ENCODE measurements at places on chromosomes 11 and 22.
A peak's percentile ranks its signal among the peaks of the same experiment; 100 is the strongest.

DNA sequence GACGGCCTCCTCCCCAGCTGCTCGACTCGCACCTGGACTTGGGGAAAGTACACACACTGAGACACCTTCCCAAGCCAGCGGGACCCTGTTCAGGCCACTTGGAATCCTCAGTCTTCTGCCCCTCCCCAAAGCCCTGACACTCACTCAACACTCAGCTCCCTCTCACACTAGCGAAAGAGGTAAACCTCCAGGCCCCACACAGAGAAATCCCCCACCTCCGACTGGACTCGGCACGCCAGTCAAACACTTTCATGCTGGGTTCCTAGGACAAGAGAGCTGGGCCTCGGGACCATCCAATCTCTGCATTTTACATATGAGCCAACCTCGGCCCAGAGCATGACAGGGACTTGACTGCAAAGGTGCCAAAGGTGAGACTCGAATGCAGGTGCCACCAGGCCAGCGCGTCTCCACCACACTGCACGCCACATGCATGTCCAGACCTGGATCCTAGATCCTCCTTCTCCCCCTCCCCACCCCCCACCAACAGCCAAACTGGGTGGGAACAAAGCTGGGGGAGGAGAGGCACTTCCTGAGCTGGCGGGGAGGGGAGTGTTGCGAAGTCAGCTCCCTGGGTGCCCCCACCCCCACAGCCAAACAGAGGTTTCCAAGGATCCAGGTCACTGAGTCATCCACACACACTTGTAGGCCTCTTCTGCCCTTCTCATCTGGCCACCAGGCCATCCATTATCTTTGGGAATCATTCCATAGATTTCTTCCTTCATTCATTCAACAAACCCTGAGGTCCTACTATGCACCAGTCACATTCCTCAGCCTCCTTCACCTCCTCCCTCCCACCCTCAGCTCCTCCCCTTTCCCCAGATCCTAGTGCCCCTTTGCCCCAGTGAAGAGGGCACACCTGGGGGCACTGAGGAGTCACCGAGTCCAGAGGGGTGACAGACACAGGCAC, 10.7 kb upstream of the CD5 start:
- DNase-seq = peak; percentile 51

DNA sequence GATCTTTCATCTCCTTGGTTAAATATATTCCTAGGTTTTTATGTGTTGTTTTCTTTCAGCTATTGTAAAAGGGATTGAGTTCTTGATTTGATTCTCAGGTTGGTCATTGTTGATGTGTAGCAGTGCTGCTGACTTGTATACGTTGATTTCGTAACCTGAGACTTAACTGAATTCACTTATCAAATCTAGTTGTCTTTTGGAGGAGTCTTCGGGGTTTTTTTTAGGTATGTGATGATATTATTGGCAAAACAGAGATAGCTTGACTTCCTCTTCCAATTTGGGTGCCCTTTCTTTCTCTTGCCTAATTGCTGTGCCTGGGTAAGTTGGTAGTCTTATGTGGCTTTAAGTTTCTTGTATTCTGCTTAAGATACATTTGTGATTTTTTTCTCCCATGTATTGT, 52.8 kb downstream of the CBL start:
- no peak for DNase-seq

DNA sequence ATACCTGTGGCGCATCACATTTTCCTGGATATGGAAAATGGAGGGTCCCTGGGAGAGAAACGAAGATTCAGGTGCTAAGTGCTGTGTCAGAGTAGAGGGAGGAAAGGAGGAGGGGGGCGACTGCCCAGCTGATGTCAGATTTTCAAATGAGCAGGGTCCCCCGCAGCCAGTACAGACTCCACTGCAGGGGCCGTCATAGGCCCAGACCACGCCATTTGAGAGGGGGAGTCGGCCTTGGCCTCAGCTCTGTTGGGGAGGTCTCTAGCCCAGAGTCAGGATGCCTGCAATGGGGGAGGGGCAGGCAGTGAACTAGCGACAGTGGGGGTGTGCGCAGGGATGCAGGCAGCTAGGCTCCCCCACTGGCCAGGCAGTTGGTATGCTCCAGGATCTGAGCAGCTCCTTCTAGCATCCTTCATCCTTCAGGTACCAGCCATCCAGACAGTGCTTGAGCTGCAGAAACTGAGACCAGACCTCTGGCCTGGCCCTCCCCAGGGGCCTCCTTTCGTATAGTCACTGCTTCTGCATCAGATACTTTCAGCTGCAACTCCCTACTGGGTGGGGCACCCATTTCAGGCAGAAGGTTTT, at the start of the genes BSCL2 and GNG3:
Gene BSCL2 (minus strand): TSS at position 148 of the 585 bp plus-strand sequence. CDS start 229 bp downstream, outside the sequence.
Gene GNG3 (plus strand): TSS at position 400 of the 585 bp plus-strand sequence. CDS start 620 bp downstream, outside the sequence.
- no peak for DNase-seq

- no peak for DNase-seq
Observed at GRCh38 chr22:39266398-39267030, 21.7 kb upstream of the PDGFB start.

DNA sequence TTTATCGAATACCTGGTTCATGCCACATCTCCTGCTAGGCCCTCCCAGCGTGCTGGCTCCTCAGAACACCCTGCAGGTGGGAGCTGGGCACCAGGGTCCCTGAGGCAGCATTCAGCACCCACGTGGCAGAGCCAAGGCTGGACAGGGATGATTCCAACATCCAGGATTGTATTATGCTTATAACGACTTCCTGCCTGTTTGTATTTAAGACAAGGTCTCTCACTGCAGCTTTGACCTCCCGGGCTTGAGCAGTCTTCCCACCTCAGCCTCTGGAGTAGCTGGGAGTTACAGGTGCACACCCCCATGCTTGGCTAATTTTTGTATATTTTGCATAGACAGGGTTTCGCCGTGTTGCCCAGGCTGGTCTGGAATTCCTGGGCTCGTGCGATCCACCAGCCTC, 64.7 kb upstream of the WNT7B start:
- no peak for DNase-seq

DNA sequence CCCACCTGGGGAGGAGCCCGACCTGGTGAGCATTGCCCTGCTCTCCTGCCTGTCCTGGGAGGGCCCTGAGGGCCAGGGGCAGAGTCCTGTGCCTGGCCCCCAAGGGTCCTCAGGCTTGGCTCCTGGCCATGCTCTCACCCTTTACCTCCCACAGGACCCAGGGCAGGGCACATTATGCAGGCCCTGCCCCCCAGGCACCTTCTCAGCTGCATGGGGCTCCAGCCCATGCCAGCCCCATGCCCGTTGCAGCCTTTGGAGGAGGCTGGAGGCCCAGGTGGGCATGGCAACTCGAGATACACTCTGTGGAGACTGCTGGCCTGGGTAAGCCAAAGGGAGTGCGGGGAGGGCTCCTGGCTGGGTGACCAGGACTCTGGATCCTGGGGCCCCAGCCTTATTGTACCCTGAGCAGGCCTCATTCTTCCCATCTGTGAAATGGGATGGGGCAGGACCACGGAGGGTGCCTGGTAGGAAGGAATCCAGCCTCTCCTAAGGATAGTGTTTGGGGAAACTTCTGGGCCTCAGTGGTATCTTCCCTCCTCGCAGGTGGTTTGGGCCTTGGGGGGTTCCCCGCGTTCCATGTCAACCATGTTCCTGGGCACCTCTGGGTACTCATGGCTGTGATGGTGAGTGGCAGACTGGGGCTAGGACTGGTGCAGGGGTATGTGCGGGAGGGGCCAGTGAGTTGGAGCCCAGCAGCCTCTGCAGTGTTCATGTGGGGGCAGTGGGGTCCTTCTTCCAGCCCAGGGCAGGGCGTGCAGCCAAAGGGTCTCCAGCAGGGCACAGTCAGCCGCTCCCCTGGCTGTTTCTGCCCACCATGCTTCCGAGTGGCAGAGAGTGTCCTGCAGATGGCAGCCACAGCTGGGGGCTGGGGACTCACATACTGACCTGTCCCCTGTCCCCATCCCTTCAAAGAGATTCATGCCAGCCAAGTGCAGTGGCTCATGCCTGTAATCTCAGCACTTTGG, 14.7 kb downstream of the RELT start:
- DNase-seq = no peak

DNA sequence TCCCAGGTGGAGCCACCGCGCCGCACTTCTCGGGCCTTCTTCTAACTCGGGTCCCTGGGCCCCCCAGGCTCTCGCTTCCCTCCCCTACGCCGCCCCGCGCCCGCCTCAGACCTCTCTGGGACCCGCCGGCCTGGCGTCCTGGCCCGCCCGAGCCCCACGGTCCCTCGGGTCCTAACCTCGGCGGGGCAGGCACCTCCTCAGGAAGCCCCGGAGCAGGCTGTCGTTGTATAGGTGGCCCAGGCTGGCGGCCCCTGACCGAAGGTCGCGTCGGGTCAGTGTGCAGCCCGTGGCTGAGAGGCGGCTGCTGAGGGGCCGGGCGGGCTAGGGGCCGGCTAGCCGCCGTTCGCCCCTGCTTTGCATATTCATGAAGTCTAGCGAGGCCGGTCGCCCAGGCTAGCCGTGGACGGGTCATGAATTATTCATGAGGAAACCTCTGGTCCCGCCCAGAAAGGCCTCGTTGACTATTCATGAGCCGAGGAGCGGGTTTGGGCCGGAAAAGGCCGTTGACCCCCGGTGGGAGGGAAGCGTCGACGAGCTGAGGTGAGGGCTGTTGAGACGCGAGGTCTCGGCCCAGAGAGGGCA, at the start of gene HORMAD2:
Gene HORMAD2 (plus strand): TSS at position 513 of the 582 bp plus-strand sequence. CDS start 13,489 bp downstream, outside the sequence.
- no peak for DNase-seq

DNA sequence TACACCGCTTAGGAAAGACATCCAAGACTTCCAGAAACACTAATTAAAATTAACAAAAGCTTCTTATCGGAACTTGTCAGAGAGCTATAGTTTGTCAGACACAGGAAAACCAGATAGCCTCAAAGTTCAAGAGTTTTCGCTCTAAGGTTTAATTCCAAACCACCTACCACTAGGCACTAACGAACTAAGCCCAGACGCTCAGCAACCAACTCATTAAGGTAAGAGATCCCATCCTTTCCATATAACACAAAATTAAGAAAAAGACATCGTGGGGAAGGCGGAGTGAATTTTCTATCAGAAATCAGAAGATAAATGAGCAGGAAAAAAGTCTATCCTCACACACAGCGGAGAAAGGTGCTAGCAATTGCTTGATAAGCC, 382 bp downstream of the IMMP1L start:
- no peak for DNase-seq

DNA sequence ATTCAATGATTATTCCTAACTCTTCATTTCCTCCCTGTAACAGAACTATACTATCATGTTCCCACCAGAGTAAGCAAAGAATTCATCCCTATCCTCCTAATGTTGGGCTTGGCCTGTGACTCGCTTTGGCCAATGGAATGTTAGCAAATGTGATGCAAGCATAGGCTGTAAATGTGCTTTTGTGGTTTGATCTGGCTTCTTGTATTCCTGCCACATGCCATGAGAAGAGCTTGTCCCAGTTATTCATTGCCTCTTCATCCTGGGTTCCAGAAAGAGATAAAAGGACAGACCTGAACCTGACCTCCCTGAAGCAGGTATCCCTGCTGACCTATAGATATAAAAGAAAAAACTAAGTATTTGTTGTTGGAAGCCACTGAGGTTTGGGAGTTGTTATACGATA, 51.0 kb downstream of the SYTL2 start:
- DNase-seq = no peak

DNA sequence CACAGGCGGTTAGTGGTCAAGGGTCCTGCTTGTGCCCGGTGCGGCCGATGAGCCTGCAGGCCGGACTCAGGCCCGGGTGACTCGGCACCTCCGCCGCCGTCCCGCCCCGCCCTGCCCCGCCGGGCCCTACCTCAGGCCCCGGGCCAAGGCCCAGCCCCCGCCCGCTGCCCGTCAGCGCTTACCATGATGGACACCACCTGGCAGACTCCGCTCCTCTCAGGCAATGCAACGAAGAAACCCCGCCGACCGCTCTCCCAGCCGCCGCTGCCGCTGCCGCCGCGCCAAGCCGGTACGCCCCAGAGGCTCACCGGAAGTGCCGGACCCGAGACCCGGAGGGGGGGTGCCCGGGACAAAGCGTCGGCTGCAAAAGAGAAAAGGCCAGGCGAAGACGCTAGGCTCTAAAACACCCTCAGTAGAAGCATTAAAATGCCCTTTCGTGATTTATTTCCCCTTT, at the start of gene UFD1:
Gene UFD1 (minus strand): TSS at position 293 of the 454 bp plus-strand sequence. CDS start 108 bp downstream, at position 185.
- peak; percentile 71 for DNase-seq

GRCh38 chr11:13376838-13377237, 86.2 kb downstream of the BTBD10 start:
- no peak for DNase-seq

GRCh38 chr22:28017558-28017820, 98.4 kb upstream of the PITPNB start:
- no peak for DNase-seq

DNA sequence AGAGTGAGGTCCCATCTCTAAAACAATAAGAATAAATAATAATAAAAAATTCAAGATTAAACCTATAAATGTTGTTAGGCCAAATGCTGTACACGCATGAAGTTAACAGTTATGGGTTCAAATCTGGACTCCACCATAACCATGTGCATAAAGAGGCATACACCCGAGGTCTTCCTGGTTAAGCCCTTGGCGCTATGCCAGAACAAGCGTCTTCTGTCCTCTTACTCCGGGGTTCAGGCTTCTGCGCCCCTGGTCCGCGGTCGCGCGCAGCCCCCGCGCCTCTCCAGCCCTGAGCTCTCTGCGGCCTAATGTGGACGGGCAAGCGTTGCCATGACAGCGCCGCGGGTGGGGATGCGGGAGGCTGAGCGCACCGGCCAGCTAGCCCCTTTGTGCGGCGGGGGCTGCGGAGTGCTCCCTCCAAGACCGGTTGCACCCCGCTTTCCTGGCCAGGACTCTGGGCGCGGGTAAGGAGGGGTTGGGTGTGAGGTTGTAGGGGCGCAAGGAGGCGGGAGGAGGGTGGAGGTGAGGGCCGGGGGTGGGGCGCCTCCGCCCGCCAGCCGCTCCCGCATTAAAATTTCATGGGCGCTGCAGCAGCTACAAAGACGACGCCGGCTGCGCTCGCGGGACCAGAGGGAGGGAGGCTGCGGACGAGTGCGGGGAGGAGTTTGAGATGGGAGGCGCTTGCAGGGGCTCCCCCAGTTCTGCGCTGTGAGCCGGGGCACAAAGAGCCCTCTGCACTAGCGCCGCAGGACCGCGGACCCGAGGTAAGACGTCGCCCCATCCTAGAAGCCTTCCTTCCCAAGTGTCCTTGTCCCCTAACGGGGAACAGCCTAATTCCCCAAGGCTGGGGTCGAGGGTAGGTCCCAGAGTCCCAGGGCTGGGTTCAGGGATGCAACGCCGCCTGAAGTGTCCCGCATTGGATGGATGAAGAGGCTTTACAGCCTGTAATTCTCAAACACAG, at the start of gene MIAT:
Gene MIAT (plus strand): TSS at position 698 of the 961 bp plus-strand sequence.
- no peak for DNase-seq

- no peak for DNase-seq
Observed at GRCh38 chr22:44045145-44045544, 21.0 kb downstream of the PARVB start.

GRCh38 chr11:102111011-102111786, 952 bp downstream of the YAP1 start:
- peak; percentile 2 for DNase-seq

DNA sequence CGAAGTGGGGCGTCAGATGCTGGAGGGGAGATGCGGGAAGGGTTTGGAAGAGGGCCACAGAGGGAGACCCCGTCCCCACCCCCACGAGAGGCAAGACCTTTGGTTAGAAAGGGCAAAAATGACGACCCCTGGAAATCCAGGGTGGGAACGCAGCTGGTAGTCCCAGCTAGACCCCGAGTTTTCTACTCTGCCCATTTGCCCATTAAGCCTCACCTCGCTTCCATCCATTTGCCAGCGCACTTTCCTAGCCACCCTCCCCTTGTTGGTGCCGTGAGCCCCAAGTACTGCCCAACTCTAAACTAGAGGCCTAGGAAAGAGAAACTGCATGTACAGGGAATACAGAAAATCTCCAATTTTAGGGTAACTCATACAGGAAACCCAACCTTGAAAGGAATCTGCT, 370 bp downstream of the DDX25 start:
- no peak for DNase-seq

GRCh38 chr11:68313574-68314202, 1.3 kb downstream of the LRP5 start:
- no peak for DNase-seq

GRCh38 chr11:124758355-124759265, 3.5 kb downstream of the ESAM start:
- peak; percentile 51 for DNase-seq
